ENCODE measurements at places on chromosomes 12 and 14.

- DNase-seq, result no peak
These were observed 688 bp downstream of the C12orf71 start for GRCh38 chr12:27081668-27082111.

DNA sequence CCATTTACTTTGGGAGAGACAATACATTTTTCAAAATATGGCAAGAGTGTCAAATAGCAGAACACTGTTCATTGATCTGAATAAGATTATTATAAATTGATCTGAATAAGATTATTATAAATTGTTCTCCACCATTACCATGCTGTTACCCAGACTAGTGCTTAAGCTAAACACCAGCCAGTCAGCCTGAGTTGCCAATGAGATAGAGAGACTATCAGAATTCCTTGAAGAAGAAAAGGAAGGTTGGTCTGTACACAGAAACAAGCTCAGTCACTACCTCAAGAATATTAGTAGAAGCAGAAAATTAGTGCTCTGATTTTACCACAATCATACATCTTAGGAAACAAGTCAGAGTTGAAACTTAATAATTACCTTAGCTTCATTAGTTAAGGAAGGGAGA, 469.8 kb downstream of the FOXG1 start:
- no peak for DNase-seq

DNA sequence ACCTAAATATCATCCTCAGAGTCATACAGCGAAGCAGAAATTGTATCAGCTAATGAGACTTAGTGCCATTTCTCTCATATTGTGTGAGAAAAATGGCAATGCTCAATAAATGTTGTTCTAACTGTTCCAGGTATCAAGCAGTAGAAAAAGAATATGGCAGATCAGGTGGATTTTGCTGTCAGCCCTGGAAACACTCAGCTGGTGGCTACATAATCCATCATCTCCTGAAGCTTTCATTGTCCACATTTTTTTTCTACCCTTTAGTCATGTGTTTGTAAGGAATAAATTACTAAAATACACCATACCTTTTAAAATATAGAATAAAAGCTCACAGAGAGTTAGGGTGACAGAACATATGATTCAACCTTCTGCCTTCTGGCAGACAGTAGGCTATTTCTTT, 840.3 kb downstream of the DIO2 start:
- DNase-seq, result no peak

- no peak for DNase-seq
These were observed 18.6 kb downstream of the GNS start for GRCh38 chr12:64740646-64741045.
